Heart right ventricle (tissue), 16 donors: ENCODE measurements at places on chromosomes 11 and 22. TPM values are rescaled to one million over a fixed set of nuclear protein-coding genes. Genes with fewer than 3 reads are reported as not detected.

GRCh38 chr11:862081-862661, 19.5 kb downstream of the TSPAN4 start:
- H3K4me3 ChIP-seq = no peak overlapping the region
- H3K4me1 ChIP-seq = peaks cover 21% of the 10 kb centered on the region
- no peak overlapping the region for H3K27ac ChIP-seq

DNA sequence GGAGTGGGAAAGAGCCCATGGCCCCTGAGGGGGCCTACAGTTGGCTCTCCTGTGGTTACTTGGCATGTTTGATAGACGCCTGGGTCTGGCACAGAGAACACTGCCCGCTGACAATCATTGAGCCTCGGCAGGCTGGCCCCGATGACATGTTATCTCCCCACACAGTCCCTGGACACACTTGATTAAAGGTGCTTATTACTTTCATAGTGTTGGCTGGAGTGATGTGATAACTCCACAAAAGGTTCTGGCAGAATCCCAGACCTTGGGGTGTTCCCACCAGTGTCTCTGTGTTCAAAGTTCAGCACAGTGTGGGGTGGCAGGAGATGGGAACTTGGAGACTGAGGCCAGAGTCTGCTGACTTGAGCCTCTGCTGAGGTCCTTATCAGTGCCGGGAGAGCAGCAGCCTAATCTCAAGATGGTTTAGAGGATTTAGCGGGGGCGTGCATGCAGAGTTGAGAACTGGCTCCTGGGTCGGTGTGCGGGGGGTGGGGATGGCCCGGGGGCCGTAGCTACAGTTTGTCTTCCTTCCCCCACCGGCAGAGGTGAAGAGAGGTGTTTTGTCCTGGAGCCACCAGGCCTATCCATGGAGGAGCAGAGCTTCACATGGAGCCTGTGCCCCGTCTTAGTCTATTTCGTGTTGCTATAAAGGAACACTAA, 22.5 kb downstream of the PARVB start:
- no peak overlapping the region for H3K4me3 ChIP-seq
- no peaks in the 10 kb centered on the region for H3K36me3 ChIP-seq
- H3K27ac ChIP-seq = peak overlapping the region; percentile 40
- H3K4me1 ChIP-seq = peaks cover 59% of the 10 kb centered on the region

PRAME gene
- 0.49 TPM for total RNA-seq

DNA sequence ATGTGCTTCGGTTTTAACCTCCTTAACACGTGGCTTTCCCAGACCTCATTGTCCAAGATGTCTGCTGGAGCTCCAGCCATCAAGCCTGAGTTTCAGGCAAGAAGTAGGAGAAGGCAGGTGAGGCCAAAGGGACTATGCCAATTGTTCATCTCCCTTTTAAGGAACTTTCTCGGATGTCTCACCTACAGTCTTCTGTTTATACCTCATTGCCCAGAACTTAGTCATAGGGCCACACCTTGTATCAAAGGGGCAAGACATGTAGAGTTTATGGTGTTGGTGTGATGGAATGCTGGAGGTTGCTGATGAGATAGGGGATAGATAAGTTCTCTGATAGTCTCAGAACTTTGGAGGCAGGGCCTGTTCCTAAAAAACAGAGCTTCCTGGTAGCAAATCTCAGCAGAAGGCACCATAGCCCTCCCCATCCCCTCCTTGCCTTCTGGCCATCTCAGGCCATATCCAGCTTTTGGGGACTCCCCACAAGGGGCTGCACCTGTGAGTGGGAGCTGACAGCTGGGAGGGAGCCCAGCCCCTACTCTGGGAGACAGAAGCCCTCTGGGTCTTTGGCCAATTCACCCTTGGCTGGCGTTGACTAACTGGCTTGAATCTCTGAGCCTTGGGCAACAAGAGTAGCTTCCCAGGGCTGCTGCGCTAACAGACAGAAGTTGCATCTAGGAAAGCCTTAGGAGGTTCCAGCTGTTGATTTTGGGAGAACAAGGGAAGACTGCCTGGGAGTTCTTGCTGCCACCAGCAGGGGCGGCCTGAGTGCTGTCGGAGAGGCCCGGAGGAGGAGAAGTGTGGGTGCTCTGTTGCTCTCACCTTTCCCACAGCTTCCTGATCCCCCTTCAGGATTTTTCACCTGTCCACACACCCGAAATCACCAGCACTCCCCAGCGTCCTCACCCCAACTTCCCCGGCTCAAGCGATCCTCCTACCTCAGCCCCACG, 149.8 kb upstream of the THY1 start:
- no peak overlapping the region for H3K4me3 ChIP-seq
- DNase-seq = no peak
- H3K36me3 ChIP-seq = no peaks in the 10 kb centered on the region
- H3K27ac ChIP-seq = no peak overlapping the region
- H3K4me1 ChIP-seq = peaks cover 9% of the 10 kb centered on the region

- H3K36me3 ChIP-seq = no peaks in the 10 kb centered on the region
- H3K4me3 ChIP-seq = no peak overlapping the region
- DNase-seq = no peak
- no peak overlapping the region for H3K27ac ChIP-seq
- H3K4me1 ChIP-seq = no peaks in the 10 kb centered on the region
- H3K27me3 ChIP-seq = peaks cover 8% of the 10 kb centered on the region
These were observed 77.4 kb upstream of the SPON1 start for GRCh38 chr11:13885083-13885482.

DNA sequence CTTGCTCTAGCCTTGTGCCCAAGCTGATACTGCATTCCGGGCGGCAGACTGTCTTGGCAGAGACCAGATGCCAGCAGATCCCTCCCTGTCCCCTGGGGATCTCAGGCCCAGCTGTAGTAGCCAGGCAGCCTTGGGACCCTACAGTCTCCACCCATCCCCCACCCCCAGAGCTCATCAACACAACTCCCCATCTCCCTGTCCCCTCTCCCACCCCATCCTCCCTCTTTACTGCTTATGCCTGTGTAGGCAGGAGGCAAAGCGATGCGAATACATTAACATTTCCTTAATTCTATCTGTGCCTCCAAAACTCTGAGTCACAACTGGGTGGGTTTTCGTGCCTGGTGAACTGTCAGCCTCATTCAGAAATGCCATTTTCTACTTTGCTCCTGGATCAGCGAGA, 547.6 kb downstream of the BUD13 start:
- no peak overlapping the region for H3K27ac ChIP-seq
- no peak for DNase-seq
- no peaks in the 10 kb centered on the region for H3K36me3 ChIP-seq
- H3K4me3 ChIP-seq = no peak overlapping the region
- H3K27me3 ChIP-seq = peaks cover 12% of the 10 kb centered on the region

DNA sequence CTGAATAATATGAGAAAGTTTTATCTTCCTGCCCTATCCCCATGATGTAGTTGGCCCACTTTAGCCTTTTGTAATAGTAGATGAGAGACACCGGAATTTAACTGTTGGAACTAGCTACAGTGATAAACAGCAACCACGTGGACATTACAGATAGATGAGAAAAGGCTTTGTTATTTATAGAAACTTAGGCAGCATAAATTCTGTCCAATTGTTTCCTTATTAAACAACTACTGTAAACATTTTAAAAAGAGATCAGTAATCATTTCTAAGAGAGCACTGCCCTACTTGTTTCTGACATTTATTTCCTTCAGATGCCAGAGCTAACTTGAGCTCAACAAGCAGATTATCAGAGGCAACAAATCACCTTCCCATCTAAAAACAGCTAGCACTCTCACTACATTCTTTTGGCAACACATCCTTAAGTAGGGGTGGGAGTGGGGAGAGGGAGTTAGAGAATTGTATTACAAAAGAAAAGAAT, 63.1 kb downstream of the SOX6 start:
- H3K27me3 ChIP-seq = no peaks in the 10 kb centered on the region
- peaks cover 4% of the 10 kb centered on the region for H3K4me1 ChIP-seq
- H3K4me3 ChIP-seq = no peak overlapping the region
- H3K27ac ChIP-seq = peak overlapping the region; percentile 77

- DNase-seq = no peak
- no peak overlapping the region for H3K27ac ChIP-seq
- no peak overlapping the region for H3K4me3 ChIP-seq
These were observed 41.4 kb upstream of the CLDN5 start for GRCh38 chr22:19565382-19566278.

- DNase-seq = no peak
- no peak overlapping the region for H3K27ac ChIP-seq
- no peaks in the 10 kb centered on the region for H3K4me1 ChIP-seq
- H3K4me3 ChIP-seq = no peak overlapping the region
These were observed 13.9 kb upstream of the TP53AIP1 start for GRCh38 chr11:128956401-128957201.

C11orf87 gene
- total RNA-seq = not detected

DNA sequence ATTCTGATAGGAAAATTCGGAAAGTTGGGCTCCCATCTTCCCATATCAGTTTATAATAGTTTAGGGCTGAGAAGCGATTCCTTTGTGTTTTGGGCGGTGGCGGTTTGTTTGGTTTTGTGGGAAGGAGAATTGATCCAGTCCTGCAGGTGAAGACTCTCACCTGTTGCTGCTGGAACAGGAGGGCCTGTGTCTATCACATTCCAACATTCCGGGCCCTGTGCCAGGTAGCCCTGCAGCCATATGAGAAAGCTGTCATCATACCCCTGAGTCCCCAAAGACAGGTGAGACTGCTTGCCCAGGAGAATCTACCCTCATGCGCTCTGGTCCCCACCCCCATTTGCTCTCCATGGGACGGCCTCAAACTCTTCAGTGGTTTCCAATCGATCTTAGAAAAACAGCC, 62.1 kb downstream of the TRAF6 start:
- H3K4me3 ChIP-seq = no peak overlapping the region
- H3K36me3 ChIP-seq = no peaks in the 10 kb centered on the region
- H3K27ac ChIP-seq = no peak overlapping the region
- DNase-seq = no peak
- H3K4me1 ChIP-seq = peaks cover 26% of the 10 kb centered on the region
- H3K27me3 ChIP-seq = no peaks in the 10 kb centered on the region

- peaks cover 71% of the 10 kb centered on the region for H3K4me1 ChIP-seq
- no peaks in the 10 kb centered on the region for H3K27me3 ChIP-seq
- peak overlapping the region; percentile 92 for H3K27ac ChIP-seq
- no peaks in the 10 kb centered on the region for H3K36me3 ChIP-seq
These were observed 12.0 kb upstream of the MALAT1 start for GRCh38 chr11:65486570-65487466.

- H3K27ac ChIP-seq = no peak overlapping the region
- no peak for DNase-seq
These were observed 207.0 kb downstream of the TBC1D22A start for GRCh38 chr22:46969491-46969890.

GRCh38 chr22:23786261-23786710, 480 bp upstream of the SMARCB1 start:
- no peak for DNase-seq
- no peaks in the 10 kb centered on the region for H3K27me3 ChIP-seq
- H3K36me3 ChIP-seq = no peaks in the 10 kb centered on the region

DNA sequence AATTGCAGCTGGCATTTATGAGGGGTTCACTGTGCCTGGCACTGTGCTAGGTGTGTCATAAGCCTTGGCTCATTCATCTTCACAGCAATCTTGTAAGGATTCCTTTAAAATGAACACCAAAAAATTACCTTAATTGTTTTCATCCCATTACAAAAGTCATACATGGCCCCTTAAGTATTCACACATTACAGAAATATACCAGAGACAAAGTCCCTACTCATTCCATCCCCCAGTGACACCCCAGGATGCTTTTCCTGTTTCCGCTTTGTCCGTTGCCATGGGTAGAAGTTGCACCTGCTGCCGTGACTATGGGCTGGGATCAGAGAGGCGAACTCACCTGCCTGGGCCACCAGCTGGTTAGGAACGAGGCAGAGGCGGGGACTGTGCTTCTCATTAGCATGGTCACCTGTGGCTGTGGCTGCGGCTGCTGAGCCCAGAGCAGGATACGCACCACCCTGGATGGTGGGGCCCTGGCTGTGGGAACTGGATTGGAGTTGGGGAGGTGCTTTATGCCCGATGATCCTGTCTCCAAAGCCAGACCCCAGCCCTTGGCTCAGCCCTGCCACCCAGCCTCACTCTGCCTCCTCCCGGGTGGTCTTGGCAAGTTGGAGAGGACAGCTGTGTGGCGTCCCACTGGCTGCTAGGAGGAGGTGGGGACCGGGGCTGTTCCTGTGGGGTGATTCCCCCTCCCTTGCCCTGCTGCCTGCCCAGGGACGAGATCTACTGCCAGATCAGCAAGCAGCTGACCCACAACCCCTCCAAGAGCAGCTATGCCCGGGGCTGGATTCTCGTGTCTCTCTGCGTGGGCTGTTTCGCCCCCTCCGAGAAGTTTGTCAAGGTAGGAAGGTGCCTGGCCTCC, 60.8 kb downstream of the MYO7A start:
- no peak overlapping the region for H3K27ac ChIP-seq
- no peak overlapping the region for H3K4me3 ChIP-seq
- no peaks in the 10 kb centered on the region for H3K4me1 ChIP-seq

HBB gene
- 1,566 TPM for total RNA-seq

DNA sequence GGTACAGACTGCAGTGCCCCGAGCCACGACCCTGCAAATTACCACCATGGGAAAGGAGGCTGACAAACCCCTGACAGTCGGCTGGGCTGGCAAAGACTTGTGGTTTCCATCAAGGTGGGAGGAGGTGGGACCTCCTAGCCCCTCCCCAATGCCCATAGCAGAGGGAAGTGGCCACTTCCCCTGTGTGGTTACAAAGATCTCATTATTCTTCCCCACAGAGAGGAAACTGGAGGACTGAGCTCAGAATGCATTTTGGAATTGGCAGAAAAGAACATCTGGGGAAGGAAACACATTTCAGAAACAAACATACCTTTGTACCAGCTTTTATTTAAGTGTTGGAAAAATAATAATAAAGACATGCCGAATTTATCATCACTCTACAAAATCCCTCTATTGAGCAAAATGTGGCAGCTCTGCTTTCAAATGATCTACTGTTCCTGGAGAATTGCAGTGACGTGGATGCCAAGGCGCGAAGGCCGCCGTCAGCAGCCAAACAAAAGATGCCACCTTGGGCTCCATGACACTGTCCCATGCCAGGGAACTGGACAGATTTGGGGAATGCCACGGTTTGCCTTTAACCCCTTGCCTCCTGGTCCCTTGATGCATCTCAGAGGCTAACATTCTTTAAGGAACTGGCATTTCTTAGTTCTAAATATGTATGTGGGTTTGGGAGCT, 169.6 kb downstream of the CRYBB2 start:
- H3K36me3 ChIP-seq = no peaks in the 10 kb centered on the region
- H3K4me1 ChIP-seq = peaks cover 71% of the 10 kb centered on the region
- DNase-seq = no peak
- H3K27ac ChIP-seq = no peak overlapping the region

DNA sequence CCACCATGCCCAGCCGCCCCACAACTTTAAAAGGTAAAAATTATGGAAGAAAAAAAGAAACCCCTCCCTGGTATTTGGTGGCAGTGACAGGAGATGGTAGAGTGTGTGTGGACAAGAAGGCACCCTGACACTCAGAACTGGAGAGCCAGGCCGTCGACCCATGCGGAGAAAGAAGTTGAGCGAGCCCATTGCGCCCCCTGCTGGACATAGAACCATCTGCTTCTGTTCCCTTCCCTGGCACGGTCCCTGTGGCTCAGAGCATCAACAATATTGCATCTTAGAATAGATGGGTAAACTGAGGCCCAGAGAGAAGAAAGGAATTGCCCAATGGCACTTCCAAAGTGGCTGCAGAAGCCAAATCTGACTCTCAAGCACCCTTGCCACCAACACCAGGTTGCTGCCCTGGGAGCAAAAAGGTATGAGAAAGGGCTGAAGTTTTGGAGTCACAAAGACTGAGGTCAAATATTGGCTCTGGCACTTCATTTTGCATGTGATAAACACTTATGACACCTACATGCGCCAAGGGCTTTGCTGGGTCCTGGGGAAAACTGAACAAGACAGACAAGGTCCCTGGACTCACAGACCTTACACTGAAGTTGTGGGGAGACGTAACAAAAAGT, 8.6 kb downstream of the MRPL11 start:
- H3K27ac ChIP-seq = no peak overlapping the region
- H3K4me3 ChIP-seq = no peak overlapping the region
- no peaks in the 10 kb centered on the region for H3K27me3 ChIP-seq
